Heart right ventricle (tissue), 16 donors: ENCODE measurements at places on chromosomes 12 and 14. TPM values are rescaled to one million over a fixed set of nuclear protein-coding genes. Genes with fewer than 3 reads are reported as not detected.
A peak's percentile ranks its signal among the peaks of the same experiment; 100 is the strongest.

GRCh38 chr12:9065607-9065856 is 50.2 kb downstream of the A2M start:
- peak overlapping the region; percentile 92 for H3K4me3 ChIP-seq
- DNase-seq: no peak
- H3K27me3 ChIP-seq: no peaks in the 10 kb centered on the region
- peak overlapping the region; percentile 98 for H3K27ac ChIP-seq

GRCh38 chr12:2686280-2686646 is 108.5 kb upstream of the FKBP4 start:
- H3K27ac ChIP-seq: no peak overlapping the region
- H3K4me1 ChIP-seq: peaks cover 14% of the 10 kb centered on the region

IL23A gene
- not detected for total RNA-seq

DNA sequence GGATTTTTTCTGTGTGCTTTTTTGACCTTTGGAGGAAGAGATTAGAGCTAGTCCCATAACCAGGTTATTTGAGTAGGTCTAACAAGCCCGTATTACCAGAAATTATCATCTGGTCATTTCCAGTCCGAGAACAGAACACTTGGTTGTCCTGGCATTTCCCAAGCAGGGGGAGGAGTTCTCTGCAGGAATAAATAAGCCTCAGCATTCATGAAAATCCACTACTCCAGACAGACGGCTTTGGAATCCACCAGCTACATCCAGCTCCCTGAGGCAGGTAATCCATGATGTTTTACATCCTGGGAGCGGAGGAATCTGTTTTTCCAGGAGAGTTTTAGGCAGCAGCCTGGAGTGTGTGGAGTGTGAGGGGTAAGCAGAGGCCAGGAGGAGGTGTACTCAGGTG is at the start of gene SERPINA3:
SERPINA3 (plus strand) TSS at position 218 of the 400 bp plus-strand sequence. CDS start 2,051 bp downstream, outside the sequence.
- peak within 1 kb of the TSS; percentile 38 for H3K27ac ChIP-seq
- H3K4me1 ChIP-seq: peaks cover 7% of the 10 kb centered on the region
- no peak for DNase-seq
- peak within 1 kb of the TSS; percentile 26 for H3K4me3 ChIP-seq
- no peaks in the 10 kb centered on the region for H3K27me3 ChIP-seq
- no peaks in the 10 kb centered on the region for H3K36me3 ChIP-seq

ANO2 gene
- 11.7 TPM for total RNA-seq

GRCh38 chr12:95637471-95638155 is 86.3 kb upstream of the USP44 start:
- no peak for DNase-seq
- H3K4me1 ChIP-seq: peaks cover 18% of the 10 kb centered on the region
- H3K27ac ChIP-seq: no peak overlapping the region

GRCh38 chr12:108004319-108004718 is 124.8 kb upstream of the WSCD2 start:
- H3K4me1 ChIP-seq: no peaks in the 10 kb centered on the region
- H3K4me3 ChIP-seq: no peak overlapping the region
- peaks cover 30% of the 10 kb centered on the region for H3K27me3 ChIP-seq
- no peaks in the 10 kb centered on the region for H3K36me3 ChIP-seq

DNA sequence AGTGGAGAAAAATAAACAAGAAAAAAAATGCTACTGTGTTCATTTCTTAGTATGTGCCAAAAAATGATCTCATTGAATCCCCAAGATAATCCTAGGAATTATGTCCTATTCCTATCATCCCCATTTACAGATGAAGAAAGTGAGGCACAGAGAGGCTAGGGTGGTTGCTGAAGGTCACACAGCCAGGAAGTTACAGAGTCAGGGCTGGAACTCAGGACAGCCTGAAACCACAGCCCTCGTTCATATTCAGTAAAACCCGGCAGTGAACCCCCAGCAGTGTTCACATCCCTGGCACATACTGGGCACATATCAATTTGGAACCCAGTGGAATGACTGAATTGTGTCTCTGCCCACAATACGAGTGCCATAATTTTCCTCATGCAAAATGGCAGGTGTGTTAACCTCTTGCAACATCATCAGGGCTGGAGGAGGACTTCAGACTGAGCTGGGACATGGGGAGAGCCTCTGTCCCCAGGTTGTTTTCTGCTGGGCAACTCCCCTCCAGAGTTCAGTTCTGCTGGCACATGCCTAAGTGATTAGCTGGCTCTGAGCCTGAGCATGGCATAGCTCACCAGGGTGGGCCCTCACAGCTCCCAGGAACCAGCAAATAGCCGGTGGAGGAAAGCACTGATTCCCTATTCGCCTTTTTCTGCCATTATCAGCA is 2.0 kb upstream of the PPP1CC start:
- H3K27me3 ChIP-seq: no peaks in the 10 kb centered on the region
- H3K4me3 ChIP-seq: no peak overlapping the region
- peaks cover 40% of the 10 kb centered on the region for H3K4me1 ChIP-seq
- no peaks in the 10 kb centered on the region for H3K36me3 ChIP-seq
- H3K27ac ChIP-seq: peak overlapping the region; percentile 94

DNA sequence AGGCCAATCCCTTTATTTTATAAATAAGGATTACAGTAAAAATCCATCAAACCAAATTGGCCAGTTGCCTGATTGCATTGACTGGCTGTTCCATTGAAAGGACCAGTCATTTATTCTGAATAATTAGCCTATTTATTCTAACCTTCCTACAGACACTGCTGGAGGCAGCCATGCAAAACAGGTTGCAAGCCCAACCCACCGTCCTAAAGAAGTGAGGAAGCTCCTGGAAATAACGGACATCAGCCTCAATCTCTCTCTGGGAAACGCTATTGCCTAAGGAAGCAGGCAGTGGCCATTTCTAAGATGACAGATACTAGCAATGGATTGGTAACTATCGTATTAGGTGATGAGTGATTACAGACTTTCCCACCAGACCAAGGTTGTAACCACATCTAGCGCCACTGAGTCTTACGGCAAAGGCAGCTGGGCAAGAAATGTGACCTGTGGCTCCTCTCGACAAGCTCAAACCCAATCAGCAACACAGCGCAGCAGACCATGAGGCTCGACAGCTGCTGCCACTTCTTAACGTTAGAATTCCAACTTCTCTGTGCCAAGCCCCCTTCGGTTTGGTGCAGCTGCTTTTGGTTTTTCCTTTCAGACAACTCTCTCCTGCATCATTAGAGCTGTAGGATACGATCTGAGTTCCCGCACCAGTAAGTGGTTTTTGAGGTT is 134.2 kb downstream of the KCNK10 start:
- peaks cover 27% of the 10 kb centered on the region for H3K27me3 ChIP-seq
- no peak overlapping the region for H3K27ac ChIP-seq
- H3K4me3 ChIP-seq: no peak overlapping the region
- DNase-seq: no peak
- H3K4me1 ChIP-seq: peaks cover 3% of the 10 kb centered on the region

DNA sequence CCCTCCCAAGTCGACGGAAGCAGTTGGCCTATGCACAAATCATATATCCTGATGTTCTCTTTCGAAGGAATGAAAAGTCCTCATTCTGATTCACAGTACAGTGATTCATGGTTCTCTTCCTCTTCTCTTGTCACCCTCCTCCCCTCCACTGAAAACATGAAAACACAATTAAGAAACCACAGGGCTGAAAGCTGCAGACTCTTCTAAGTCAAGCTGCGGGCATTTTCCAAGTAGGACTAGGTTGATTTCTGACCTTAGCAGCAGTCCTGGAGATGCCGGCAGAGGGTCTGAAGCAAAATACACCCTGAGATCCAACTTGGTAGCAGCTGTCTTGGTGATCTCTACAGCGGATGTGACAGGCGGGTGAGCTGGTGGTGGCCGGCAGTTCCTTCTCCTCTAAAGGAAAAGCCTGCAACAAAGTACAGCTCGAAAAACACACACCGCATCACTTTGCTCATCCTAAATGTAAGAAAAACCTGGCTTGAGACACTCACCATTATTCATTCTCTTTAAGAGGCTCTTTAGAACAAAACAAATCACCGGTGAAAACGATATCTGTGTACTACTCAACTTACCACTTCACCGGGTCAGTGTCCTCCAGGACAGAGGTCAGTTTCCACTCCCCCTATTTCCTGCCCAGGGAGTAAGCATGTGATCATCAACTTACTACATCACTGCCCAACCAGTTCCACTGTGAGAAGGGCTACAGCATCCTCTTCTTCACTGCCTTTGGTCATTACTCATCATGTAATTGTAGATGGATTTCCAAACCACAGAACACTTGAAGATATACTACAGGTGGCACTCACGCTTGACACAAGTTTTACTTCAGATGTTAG is 6.0 kb downstream of the TMCC3 start:
- no peak overlapping the region for H3K4me3 ChIP-seq
- H3K36me3 ChIP-seq: no peaks in the 10 kb centered on the region
- no peak for DNase-seq
- H3K27ac ChIP-seq: no peak overlapping the region
- no peaks in the 10 kb centered on the region for H3K4me1 ChIP-seq

GRCh38 chr12:9324782-9325181 is 116.6 kb upstream of the PZP start:
- H3K27ac ChIP-seq: no peak overlapping the region
- no peaks in the 10 kb centered on the region for H3K36me3 ChIP-seq
- DNase-seq: no peak

DNA sequence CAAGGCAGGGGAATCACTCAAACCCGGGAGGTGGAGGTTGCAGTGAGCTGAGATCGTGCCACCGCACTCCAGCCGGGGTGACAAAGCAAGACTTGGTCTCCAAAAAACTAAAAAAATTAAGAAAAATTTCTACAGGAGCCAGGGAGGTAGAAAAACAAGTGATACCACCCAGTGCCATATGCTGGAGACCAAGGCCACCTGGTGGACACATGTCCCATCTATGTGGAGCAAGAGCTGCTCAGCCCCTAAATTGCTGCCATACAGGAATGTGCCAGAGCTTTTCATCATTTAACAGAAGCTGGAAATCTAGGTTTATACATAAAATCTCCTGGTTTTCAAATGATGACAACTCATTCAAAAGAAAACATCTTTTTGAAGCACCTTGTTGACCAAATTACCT is 61.4 kb upstream of the ELK3 start:
- peaks cover 27% of the 10 kb centered on the region for H3K4me1 ChIP-seq
- H3K36me3 ChIP-seq: no peaks in the 10 kb centered on the region
- H3K27ac ChIP-seq: no peak overlapping the region
- no peak overlapping the region for H3K4me3 ChIP-seq
- H3K27me3 ChIP-seq: peaks cover 5% of the 10 kb centered on the region

DNA sequence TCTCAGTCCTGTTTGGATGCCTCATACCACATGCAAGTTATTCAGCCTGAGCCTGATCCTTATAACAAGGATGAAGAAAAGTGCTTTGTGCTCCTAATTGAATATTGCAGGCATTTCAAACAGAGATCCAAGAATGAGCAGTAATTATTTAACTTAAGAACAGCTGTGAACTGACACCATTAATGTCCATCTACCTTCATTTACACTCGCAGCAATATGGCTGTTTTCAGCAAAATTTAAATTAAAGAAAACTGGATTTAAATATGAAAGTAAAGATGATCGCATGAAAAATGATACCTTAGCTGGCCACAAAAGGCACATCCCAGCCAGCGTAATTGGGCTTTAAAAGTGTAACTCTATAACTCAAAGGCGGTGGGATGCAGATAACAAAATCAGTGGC is 466.3 kb downstream of the GALC start:
- no peaks in the 10 kb centered on the region for H3K27me3 ChIP-seq
- H3K27ac ChIP-seq: no peak overlapping the region
- no peak for DNase-seq

GRCh38 chr14:38174711-38175110 is 33.0 kb upstream of the SSTR1 start:
- H3K36me3 ChIP-seq: no peaks in the 10 kb centered on the region
- H3K4me1 ChIP-seq: no peaks in the 10 kb centered on the region
- DNase-seq: no peak
- no peak overlapping the region for H3K4me3 ChIP-seq
- H3K27me3 ChIP-seq: no peaks in the 10 kb centered on the region

P2RX7 gene
- 7.0 TPM for total RNA-seq

GRCh38 chr14:97129639-97130038 is 332.5 kb downstream of the VRK1 start:
- H3K27ac ChIP-seq: no peak overlapping the region
- no peaks in the 10 kb centered on the region for H3K27me3 ChIP-seq

ENDOU gene
- total RNA-seq: not detected

GRCh38 chr12:38508246-38508645 is 191.7 kb downstream of the ALG10B start:
- H3K4me1 ChIP-seq: no peaks in the 10 kb centered on the region
- H3K4me3 ChIP-seq: no peak overlapping the region
- H3K27ac ChIP-seq: no peak overlapping the region
- no peaks in the 10 kb centered on the region for H3K27me3 ChIP-seq

SPIC gene
- 0.19 TPM for total RNA-seq

GRCh38 chr14:22472466-22472865 is 116.6 kb downstream of the DAD1 start:
- H3K36me3 ChIP-seq: no peaks in the 10 kb centered on the region
- no peaks in the 10 kb centered on the region for H3K27me3 ChIP-seq
- DNase-seq: no peak
- no peak overlapping the region for H3K27ac ChIP-seq

ALDH1L2 gene
- total RNA-seq: 3.7 TPM
